ENCODE measurements at places on chromosomes 4 and X.

DNA sequence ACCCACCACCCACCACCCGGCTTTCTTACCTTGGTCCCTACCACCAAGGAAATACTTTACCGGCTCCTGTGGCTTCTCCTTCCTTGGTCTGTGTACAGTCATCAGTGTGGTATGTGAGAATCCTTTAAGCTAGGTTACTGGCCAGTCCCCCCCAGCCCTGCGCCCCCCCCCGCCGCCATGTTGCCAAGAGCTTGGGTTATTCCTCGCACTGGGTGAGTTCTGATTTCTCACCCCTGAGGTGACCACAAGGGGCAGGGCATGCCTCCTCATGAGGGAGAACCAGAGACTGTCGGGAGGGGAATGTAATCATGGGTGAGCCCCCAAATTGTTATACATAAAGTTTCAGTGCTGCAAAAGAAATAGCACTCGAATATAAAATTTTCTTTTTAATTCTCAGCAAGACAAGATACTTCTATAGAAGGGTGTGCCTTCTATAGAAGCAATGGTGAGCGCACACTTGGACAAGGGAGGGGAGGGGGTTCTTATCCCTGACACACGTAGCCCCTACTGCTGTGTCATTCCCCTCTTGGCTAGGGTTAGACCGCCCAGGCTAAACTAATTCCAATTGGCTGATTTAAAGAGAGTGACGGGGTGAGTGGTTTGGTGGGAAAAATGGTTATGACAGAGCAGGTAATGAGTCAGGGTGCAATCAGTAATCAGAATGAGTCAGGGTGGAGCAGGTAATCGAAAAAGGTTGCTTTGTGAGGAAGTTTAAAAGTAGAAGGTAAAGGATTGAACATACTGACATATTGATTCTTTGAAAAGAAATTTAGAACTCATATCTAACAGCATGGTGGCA lies 133.2 kb downstream of the KDM6A start:
- DNase-seq = no peak

DNA sequence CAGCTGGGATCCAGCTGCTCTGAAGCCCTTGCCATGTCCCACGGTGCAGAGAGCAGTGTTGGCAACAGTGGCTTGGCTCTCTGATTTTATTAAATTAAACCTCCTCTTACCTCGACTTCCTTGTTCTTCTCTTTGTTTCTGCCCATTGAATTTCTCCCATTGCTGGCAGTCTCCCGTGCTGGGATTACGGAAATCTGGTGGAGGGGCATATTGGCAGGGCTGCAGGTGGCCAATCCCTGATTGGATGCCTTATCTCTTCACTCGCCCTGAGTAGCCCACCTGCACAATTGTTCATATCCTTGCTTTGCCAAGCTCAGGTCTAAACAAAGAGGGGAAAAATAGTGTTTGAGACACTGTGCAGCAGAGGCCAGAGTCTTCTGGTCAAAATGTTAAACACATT lies 493.9 kb downstream of the TMA16 start:
- no peak for DNase-seq

GRCh38 chr4:17613761-17614415 lies 553 bp upstream of the MED28 start:
- no peak for DNase-seq

DNA sequence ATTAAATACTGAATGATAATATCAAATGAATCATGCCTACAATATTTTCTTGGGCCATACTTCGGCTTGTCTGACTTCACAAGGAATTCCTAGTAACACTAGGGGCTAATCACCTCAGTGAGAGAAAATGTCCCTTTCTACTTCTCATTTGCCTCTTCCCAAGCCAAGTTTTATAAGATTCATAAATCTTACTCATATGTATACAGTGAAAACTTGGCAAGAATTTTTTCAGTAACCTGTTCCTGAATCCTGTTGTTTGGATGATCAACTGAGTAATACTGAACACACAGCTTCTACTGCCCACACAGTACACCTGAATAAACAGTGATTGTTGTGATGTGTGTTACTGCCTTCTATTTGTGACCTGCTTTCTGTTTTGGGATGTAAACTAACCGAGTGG lies 16.5 kb downstream of the TMPRSS11E start:
- DNase-seq = no peak

Data from stimulated activated CD8-positive, alpha-beta memory T cell treated with anti-CD3 and anti-CD28 coated beads, Interleukin-7, amount 100 ng/mL, for 1 hour (primary cell).